Heart right ventricle (tissue), 16 donors: ENCODE measurements at places on chromosomes 16 and 17. TPM values are rescaled to one million over a fixed set of nuclear protein-coding genes. Genes with fewer than 3 reads are reported as not detected.

- H3K36me3 ChIP-seq: peaks cover under 1% of the 10 kb centered on the region
- H3K4me1 ChIP-seq: no peaks in the 10 kb centered on the region
- peaks cover 57% of the 10 kb centered on the region for H3K27me3 ChIP-seq
- H3K27ac ChIP-seq: no peak overlapping the region
- no peak overlapping the region for H3K4me3 ChIP-seq
- DNase-seq: no peak
These were observed 9.3 kb upstream of the KREMEN2 start for GRCh38 chr16:2954656-2955381.

GRCh38 chr16:17320009-17320408, 150.8 kb downstream of the XYLT1 start:
- H3K27ac ChIP-seq: no peak overlapping the region
- H3K4me1 ChIP-seq: peaks cover 44% of the 10 kb centered on the region
- H3K36me3 ChIP-seq: no peaks in the 10 kb centered on the region
- no peaks in the 10 kb centered on the region for H3K27me3 ChIP-seq
- no peak for DNase-seq
- no peak overlapping the region for H3K4me3 ChIP-seq

- H3K4me1 ChIP-seq: peaks cover 26% of the 10 kb centered on the region
- no peak overlapping the region for H3K27ac ChIP-seq
- no peaks in the 10 kb centered on the region for H3K27me3 ChIP-seq
- DNase-seq: no peak
- H3K4me3 ChIP-seq: no peak overlapping the region
These were observed 27.3 kb downstream of the KDM8 start for GRCh38 chr16:27230562-27231001.

DNA sequence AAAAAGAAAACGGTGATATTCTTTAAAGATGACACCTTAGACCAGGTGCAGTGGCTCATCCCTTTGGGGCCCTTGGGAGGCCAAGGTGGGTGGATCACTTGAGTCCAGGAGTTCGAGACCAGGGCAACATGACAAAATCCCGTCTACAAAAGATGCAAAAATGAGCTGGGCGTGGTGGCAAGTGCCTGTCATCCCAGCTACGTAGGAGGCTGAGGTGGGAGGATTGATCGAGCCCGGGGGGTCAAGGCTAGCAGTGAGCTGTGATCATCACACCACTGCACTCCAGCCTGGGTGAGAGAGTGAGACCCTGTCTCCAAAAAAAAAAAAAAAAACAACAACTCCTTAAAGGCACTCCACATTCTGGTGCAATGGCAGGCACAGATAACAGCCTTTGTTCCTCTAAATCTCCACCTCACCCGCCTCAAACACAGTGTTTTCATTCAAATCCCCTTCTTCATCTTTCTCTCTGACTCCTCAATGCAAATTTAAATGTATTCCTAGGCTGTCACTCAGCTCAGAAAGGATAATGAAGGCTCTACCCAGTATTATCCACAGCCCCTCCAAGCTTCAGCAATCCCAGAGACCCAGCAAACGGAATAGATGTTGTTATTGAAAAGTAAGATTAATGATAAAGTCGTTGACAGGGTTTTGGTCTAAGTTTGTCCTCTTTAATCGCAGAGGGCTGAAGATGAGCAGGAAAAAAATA, 56.2 kb upstream of the CACNG5 start:
- H3K36me3 ChIP-seq: no peaks in the 10 kb centered on the region
- no peaks in the 10 kb centered on the region for H3K4me1 ChIP-seq
- H3K27ac ChIP-seq: no peak overlapping the region
- no peaks in the 10 kb centered on the region for H3K27me3 ChIP-seq

DNA sequence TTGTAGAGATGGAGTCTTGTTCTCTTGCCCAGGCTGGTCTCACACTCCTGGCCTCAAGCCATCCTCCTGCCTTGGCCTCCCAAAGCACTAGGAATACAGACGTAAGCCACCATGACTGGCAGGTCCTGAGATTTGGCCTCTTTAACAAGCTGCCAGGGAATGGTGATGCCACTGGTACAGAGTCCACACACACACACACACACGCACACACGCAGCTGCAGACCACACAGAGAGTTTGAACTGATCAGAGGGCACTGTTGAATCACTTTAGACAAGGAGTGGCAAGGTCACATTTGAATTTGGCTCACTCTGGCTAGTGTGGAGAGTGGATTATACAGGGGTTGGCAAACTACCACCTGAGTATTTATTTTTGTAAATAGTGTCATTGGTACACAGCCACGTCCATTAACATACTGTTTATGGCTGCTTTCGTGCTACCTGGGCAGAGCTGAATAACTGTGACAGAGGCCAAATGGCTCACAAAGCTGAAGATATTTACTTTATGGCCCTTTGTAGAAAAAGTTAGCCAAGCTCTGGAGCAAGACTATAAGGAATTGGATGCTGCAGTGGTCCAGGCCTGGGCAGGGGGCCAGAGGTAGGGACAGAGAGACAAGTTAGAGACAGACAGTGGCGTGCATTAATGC, 9.9 kb downstream of the ITPRIPL2 start:
- peaks cover 8% of the 10 kb centered on the region for H3K4me1 ChIP-seq
- no peak for DNase-seq
- no peaks in the 10 kb centered on the region for H3K36me3 ChIP-seq
- H3K27me3 ChIP-seq: no peaks in the 10 kb centered on the region

DNA sequence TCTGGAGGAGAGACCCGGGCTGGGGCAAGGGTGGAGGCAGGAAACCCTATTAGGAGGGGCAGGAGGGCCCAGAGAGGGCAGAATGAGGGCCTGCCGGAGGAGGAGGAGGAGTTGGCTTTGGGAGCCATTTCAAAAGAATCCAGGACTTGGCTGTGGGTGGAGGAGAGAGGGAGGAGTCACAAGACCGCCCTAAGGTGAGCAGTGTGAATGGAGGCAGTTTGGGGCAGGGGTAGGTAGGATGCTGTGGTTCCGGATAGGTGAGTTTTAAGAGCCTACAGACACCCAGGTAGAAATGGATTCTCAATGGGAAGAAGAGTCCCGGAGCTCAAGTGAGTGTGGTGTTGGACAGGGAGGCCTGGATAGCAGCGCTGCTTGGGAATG, 80.3 kb downstream of the ARHGAP23 start:
- peaks cover 39% of the 10 kb centered on the region for H3K36me3 ChIP-seq
- H3K4me1 ChIP-seq: peaks cover 5% of the 10 kb centered on the region
- H3K4me3 ChIP-seq: no peak overlapping the region
- peaks cover 36% of the 10 kb centered on the region for H3K27me3 ChIP-seq

DNA sequence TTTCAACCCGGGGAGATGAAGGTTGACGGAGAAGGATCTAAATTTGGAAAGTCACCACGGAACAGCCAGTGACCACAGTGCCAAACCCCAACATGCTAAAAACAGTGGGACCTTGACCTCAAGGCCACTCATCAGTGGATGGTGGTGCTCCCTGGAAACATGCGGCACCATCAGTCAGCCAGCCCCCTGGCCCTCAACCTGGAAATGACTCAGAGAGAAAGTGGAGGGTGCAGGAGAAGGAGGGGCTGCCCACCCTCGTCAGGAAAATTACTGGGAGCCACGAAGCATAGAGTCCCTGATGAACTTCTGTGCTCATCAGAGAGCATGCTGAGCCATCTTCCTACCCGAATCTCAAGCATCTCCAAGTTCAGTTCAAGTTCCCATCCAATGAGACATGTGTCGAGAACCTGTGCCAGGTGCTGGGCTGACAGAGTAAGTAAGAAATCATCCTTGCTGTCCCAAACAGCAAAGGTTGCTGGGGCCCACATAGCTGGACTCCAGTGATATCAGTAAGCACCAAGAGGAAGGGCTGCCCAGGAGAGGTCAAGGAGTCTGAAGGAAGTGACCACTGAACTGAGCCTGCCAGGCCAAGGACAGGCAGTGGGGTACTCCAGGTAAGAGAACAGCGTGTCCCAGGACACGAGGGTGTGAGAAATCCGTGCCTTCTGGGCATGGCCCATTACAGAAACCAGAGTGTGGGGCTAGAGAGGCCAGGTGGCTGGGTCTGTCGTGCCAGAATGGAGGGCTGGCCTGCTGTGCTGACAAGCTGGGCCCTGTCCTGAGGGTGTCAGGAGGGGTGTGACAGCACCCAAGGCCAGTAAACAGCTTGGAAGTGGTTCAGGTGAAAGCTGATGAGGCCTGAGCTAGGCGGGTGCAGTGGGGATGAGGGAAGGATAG, 5.2 kb downstream of the PECAM1 start:
- H3K27ac ChIP-seq: peak overlapping the region; percentile 87
- peak overlapping the region; percentile 22 for H3K4me3 ChIP-seq

GRCh38 chr16:72092832-72093447, 480 bp downstream of the TXNL4B start:
- peak overlapping the region; percentile 38 for H3K27ac ChIP-seq
- peaks cover 30% of the 10 kb centered on the region for H3K4me1 ChIP-seq
- H3K27me3 ChIP-seq: no peaks in the 10 kb centered on the region
- peak overlapping the region; percentile 97 for H3K4me3 ChIP-seq
- no peak for DNase-seq
- no peaks in the 10 kb centered on the region for H3K36me3 ChIP-seq

DNA sequence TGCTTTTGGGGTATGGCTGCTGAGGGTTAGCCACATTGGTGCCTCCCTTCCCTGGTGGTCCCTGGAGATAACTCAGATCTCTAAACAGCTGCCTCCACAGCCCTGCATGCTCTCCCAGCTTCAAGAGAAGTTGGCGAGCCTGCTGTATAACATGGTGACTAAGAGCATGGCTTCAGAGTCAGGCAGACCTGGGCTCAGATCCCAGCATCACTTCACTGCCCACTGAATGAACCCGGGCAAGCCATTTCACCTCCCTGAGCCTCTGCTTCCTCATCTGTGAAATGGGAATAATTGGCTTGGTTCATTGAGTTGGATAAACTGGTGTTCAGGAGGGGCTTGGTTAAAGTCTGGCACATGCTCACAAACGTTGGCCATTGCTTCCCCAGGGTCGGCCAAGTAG, 16.6 kb downstream of the KIF1C start:
- DNase-seq: no peak
- no peak overlapping the region for H3K27ac ChIP-seq
- peaks cover 5% of the 10 kb centered on the region for H3K36me3 ChIP-seq
- no peaks in the 10 kb centered on the region for H3K4me1 ChIP-seq
- H3K4me3 ChIP-seq: no peak overlapping the region

DNA sequence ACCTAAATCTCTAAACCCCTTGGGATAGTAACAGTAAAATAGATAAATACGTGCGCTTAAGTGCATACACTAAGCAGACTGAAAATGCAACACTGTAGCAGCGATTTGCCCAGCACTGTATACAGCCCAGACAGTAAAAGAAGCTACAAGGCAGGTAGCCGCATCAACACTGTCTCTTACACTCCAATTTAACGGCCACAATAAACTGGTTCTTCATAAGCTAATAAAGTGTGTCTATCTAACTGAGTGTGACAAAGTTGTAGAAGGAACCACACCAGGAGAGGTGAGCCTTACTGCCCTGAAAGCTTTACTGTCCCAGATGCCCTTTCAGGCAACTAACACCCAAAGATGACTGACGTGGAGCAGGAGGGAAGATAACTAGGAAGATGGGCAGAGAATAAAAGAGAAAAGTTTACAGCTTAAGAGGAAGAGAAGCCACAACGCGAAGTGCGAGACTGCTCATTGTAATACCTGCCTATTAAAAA, 847 bp downstream of the ZDHHC7 start:
- no peak for DNase-seq
- H3K27me3 ChIP-seq: no peaks in the 10 kb centered on the region
- H3K4me1 ChIP-seq: peaks cover 41% of the 10 kb centered on the region
- H3K36me3 ChIP-seq: no peaks in the 10 kb centered on the region

DNA sequence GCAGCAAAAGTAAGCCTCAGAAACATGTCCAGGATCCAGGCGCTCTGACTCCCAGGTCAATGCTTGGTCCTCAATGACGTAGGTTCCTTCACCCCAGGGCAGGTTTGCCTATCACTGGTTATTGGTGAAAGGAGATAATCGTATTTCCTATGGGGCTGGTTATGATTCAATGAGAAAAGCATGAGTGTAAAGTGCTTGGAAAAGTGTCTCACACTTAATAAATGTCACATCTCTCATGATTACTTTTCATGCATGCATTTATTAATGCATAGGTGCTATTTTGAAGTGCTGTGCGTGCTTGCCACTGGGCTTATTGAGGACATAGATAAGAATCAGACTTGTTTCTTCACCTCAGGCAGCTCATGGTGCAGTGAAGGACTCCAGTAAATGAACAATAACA, 10.4 kb upstream of the CDH13 start:
- DNase-seq: no peak
- no peak overlapping the region for H3K27ac ChIP-seq
- H3K4me3 ChIP-seq: no peak overlapping the region
- no peaks in the 10 kb centered on the region for H3K36me3 ChIP-seq

DNA sequence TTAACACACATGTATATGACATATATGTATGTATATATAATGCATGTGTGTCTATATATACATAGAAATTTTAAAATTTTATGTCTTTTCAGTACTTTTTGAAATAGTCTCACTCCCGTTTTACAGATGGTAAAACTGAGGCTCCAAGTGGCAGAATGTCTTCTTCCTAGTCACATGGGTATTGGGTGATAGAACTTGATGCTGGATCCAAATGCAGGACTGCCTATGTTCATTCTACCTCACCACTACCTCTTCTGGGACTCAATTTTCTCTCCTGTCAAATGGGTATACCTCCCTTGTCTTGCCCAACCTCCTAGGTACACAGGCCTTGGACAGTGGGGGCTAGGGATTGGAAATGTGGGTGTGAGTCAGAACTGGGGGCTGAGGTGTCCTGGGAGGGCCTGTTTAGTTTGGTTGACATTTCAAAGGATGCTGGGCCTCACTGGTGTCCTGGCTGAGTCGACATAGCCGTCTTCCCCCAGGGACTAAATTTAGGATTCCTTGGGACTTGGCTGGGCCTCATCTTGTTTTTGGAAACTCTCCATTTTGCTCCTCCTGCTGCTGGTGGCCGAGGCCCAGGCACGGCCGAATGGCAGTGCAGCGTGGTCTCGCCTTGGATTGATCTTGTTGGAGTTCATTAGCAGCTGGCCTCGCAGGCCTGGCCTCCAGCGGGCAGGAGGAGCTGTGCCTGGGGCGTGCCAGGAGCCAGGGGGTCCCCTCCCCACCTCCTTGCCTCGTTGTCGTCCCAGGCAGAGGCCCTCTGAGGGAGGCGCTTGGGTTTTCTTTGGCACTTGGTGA, 25.9 kb downstream of the NKD1 start:
- peaks cover 4% of the 10 kb centered on the region for H3K4me1 ChIP-seq
- H3K27me3 ChIP-seq: no peaks in the 10 kb centered on the region
- no peak for DNase-seq
- no peak overlapping the region for H3K27ac ChIP-seq
- H3K36me3 ChIP-seq: no peaks in the 10 kb centered on the region

DNA sequence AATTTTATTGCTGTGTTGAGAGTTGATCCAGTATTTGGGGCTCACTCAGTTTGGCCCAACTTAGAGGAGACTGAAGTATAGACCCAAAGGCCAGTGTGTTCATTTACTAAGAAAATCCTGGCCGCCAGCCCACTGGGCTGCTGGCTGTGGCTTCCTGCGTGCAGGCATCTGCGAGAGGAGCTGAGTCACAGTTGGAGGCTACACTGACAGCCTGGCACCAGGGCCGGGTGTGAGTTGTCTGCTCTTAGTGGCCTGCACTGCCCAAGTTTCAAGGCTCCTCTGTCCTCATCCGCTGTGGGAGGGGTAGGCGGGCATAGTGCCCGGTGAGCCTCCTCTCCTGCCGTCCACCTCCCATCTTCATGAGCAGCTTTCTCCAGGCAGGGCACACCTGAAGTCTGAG, 54.2 kb downstream of the PLD6 start:
- peak overlapping the region; percentile 79 for H3K27ac ChIP-seq
- peaks cover 23% of the 10 kb centered on the region for H3K4me1 ChIP-seq
- H3K4me3 ChIP-seq: no peak overlapping the region
- peaks cover 97% of the 10 kb centered on the region for H3K36me3 ChIP-seq
- no peaks in the 10 kb centered on the region for H3K27me3 ChIP-seq

- no peaks in the 10 kb centered on the region for H3K4me1 ChIP-seq
- H3K27me3 ChIP-seq: no peaks in the 10 kb centered on the region
- no peak for DNase-seq
These were observed 215.7 kb upstream of the IRX5 start for GRCh38 chr16:54715011-54715410.

FHOD1 gene
- 14.4 TPM for total RNA-seq

BRIP1 gene
- 0.52 TPM for total RNA-seq
